GM20000 (cell line): ENCODE measurements at places on chromosomes 16 and 17.
A peak's percentile ranks its signal among the peaks of the same experiment; 100 is the strongest.

- no peak for DNase-seq
Measured at GRCh38 chr16:15811481-15812400, 45.1 kb downstream of the MYH11 start.

DNA sequence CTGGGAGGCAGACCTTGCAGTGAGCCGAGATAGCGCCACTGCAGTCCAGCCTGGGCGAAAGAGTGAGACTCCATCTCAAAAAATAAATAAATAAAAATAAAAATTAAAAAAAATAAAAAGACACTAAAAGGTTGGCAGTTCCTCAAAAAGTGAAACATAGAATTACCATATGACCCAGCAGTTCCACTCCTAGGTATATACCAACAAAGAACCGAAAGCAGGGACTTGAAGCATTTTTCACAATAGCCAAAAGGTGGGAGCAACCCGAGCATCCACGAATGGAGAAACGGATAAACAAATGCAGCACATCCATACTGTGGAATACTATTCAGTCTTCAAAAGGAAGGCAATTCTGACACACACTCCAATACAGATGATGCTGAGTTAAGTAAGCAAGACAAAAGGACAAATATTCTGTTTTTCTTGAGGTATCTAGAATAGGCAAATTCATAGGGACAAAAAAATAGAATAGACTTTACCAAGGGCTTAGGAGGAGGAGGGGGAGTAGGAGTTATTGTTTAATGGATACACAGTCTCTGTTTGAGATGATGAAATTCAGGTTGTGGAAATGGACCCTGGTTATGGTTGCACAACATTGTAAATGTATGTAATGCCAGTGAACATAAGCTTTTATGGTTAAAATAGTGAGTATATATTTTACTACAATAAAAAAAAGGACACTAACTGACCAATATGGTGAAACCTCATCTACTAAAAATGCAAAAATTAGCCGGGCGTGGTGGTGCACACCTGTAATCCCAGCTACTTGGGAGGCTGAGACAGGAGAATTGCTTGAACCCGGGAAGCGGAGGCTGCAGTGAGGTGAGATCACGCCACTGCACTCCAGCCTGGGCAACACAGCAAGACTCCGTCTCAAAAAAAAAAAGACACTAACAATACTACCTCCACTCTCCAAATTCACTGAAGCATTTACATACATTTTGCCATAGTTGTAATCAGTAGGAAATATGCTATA, 27.0 kb upstream of the SLC35B1 start:
- DNase-seq: no peak

DNA sequence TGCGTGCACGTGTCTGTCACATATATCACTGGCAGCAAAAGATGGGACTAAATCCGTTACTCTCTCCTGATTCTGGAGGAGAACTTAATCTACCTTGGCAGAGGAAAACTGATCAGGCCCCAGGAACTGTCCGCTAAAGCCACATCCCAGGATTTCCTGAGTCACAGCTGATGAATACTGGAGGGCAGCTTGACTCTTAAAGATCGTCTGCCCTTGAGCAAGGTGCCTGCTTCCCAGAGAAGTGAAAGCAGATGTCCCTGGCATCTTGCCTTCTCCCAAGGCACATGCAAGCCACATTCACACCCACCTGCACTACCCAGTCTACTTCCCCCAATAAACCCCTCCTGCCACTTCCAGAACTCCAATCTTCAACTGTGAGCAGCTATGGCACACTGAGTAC, 99.8 kb downstream of the CPPED1 start:
- DNase-seq: no peak

DNA sequence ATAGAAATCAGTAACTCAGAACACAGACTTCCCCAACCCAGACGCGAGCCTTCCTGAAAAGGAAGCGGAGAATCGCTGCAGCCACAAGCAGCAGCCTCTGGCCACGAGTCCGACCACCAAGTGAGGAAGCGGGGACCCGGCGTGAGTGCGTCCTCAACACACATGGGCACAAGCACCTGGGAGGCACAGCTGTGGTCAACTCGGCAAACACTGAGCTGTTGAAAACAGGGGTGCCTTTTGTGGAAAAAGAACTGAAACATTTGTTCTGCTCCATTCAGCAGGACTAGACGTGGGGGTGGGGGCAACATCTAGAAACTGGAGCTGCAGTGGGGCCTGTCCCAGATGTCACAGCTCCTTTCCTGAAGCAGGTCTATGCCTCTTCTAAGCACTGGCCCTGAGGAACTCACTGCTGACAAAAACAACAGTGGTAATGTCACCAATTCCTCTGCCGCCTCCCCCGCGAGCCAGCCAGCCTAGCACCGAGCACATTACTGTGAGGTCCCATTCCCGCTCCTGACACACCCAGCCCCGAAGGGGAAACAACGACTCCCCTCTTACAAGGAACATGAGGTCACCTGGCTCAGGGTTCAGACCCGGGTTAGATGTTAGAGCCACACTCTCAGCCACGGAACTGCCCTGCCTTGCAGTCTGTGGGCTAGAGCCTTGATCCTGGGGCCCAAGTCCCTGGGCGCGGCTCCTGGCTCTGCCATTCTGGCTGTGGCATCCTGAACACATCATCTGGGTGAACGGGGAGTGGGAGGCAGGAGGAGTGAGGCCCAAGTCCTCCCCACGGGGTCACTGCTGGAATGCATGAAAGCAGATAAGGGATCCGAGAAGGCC, 29.0 kb downstream of the KDM8 start:
- DNase-seq: peak; percentile 55

DNA sequence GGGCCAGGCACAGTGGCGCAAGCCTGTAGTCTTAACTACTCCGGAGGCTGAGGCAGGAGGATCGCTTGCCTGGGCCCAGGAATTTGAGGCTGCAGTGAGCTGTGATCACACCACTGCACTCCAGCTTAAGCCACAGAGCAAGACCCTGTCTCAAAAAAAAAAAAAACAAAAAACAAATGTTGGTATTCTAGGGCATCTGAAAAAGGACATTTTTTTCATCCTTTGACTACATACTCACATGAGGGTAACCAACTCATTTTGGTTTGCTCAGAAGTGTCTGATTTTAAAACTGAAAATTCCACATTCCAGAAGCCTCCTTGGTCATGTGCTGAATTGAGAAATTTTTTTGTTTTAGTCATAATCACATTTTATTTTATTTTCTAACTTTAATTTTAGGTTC, 12.7 kb upstream of the C16orf82 start:
- DNase-seq: no peak

DNA sequence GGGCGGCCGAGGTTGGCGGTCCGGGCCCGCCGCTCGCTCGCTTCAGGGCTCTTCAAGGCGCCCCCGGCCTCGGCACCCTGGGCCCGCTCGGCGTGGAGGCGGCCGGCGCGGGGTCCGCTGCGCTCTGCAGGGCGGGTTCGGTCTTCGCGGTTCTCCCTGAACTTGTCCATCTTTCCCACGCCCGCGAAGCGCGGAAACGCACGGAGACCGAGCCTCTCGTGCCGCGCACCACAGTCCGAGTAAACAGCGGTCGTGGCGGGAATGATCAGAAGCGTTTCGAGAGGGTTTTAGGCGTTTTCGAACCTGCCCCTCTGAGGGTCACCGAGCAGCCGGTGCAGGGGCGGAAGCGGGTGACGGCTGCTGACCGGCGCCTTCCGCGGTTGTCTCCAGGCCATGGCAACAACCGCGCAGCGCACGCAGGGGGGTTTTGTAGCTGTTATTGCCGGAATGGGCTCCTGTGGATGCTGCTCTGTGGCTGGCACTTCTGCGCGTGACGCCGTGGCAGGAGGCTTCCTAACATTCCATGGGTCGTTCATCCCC, 414 bp downstream of the NARF start:
- DNase-seq: peak; percentile 50

DNA sequence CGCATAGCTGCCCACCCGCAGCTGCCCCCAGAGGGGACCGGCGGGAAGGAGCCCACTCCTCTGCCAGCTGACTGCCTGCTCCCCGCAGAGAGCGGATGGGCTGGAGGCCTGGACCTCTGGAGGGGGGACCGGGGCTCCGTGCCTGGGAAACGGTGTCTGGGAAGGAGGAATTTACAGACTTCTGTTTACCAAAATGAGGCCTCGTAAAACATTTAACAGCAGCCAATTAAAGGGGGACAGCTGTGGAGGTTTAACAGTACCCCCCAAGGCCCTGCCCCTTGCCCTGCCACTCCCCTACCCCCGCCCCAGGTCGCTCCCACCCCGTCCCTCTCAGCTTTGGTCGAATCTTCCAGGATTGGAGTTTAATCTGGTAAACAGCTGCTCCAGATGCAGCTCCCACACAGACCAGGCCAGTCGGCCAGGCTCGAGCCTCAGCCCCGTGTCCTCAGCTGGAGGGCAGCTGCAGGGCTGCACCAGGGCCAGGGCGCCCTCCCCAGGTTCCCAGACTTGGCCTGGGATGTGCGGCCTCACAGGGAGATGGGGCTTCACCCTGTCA, 41.1 kb downstream of the BAHCC1 start:
- no peak for DNase-seq

DNA sequence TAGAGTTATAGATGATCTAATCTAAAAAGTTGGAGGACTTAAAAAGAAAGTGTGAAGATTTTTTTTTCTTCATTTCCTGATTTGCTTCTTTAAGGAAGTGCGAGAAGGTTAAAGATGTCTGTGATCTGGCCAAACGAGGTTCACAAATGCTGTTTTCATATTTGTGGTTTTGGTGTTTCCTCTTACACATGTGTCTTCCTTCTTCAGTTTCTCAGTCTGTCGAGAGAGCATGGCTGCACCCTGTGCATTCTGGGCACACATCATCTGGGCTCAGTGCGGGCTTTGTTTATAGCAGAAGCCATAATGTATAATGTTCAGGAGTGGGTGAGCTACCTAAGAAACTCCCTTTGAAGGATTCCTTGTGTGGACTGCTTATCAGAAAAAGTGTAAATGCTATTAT, 260.4 kb upstream of the TBX2 start:
- peak; percentile 71 for DNase-seq

GRCh38 chr16:89323120-89323960, 105.8 kb downstream of the ZNF778 start:
- DNase-seq: no peak

DNA sequence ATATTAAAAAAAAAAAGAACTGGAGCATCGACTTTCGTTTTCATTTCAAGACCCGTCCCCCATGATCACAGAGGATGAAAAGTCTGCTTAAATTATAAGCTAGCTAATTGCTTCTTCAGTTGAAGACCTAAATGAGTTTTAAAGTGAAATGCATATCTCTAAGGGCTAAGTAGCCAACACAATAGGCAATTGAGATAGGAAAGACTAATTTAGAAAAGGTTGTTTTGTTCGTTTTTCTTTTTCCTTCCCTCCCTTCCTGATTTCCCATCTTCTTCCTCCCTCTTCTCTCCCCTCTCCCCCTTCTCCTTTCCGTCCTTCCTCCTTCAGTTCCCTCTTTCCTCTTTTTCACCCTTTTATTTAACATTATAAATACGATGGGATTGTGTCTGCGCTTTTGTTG, 377.2 kb downstream of the WWOX start:
- DNase-seq: no peak

GRCh38 chr17:77045441-77046041, 95.2 kb upstream of the SEC14L1 start:
- DNase-seq: no peak

- no peak for DNase-seq
Measured at GRCh38 chr17:77493238-77493820, 352.6 kb downstream of the SEC14L1 start.

DNA sequence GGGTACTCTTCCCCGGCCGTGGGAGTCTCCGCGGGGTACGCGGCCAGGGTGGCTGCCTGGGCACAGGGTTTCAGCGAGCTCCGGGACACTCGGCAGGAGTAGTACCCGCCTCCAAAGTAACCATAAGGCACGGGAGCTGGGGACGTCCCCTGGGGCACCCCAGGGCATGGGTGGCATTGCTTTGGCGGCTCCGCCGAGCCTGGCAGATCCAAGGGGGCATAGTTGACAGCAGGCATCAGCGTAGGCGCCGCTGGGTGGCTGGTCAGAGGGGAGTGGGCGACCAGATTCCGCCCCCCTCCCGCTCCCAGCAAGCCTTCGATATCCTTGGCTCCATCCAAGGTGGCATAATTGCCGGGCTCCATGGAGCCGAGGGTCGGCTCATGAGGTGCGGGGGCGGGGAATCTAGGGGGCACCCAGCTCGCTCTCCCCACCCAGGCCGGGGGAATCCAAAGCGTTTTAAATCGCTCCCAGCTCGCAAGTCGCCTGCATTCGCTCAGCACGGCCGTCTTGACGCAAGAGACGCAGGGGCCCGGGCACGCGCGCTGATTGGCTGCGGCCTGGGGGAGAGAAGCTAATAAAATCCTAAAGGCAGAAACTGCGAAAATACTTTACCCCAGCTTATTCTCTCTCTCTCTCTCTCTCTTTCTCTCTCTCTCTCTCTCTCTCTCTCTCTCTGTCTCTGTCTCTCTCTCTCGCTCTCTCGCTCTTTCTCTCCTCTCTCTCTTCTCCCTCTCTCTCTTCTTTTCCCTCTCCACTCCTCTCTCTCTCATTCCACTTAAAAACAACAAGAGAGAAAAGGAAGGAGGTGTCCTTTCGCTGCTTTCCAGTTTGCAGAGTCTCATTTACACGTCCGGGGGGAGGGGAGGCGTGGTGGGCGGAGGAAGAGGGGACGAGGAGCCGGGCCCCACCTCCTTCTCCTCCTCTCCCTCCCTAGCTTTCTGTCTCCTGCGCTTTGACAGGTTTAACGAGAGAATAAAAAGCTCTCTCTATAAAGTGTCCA, at the start of gene HOXB13:
Gene HOXB13, minus strand, starts transcription at position 519 of the 1,000 bp plus-strand sequence. Its CDS starts 157 bp downstream, at position 362.
- no peak for DNase-seq

GRCh38 chr17:81409190-81409935, 14.1 kb downstream of the BAHCC1 start:
- DNase-seq: no peak

DNA sequence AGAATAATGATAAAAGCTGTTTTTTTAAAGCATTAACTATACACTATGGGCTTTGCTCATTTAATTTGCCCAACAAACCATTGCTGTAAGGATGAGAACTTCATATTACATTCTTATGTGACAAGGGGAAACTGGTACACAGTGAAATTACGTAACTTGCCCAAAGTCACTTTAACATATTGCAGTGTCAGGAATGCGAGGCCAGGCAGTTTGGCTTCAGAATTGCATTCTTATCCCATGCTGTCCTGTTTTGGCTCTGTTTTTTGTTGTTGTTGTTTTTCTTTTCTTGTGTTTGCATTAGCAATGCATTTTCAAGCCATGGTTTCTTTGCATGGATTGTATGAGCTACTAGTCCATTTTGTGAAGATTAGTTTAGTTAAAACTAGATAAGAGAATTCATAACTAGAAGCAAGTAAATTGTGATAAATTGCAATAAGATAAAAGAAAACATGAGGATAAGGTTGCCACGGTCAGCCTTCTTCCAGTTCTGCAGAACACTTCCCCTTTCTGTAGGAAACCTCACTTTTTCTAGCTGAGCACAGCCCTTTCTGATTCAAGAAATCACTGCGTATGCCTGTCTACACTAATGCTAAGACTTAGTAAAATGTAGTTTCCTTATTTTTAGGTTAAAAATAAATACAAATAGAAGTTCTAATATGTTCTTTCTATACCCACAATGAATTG, 221.3 kb upstream of the KCNJ16 start:
- DNase-seq: no peak

GRCh38 chr17:2042933-2043332, 1.1 kb downstream of the OVCA2 start:
- DNase-seq: no peak

GRCh38 chr17:77422748-77423113, 282.0 kb downstream of the SEC14L1 start:
- DNase-seq: no peak

- DNase-seq: peak; percentile 82
Measured at GRCh38 chr17:50117202-50118051, 12.5 kb downstream of the SAMD14 start.

- DNase-seq: no peak
Measured at GRCh38 chr16:77739559-77739892, 17.2 kb downstream of the NUDT7 start.

GRCh38 chr17:41739661-41740352, 5.4 kb upstream of the HAP1 start:
- no peak for DNase-seq
